ENCODE measurements at places on chromosomes 7 and 10.

DNA sequence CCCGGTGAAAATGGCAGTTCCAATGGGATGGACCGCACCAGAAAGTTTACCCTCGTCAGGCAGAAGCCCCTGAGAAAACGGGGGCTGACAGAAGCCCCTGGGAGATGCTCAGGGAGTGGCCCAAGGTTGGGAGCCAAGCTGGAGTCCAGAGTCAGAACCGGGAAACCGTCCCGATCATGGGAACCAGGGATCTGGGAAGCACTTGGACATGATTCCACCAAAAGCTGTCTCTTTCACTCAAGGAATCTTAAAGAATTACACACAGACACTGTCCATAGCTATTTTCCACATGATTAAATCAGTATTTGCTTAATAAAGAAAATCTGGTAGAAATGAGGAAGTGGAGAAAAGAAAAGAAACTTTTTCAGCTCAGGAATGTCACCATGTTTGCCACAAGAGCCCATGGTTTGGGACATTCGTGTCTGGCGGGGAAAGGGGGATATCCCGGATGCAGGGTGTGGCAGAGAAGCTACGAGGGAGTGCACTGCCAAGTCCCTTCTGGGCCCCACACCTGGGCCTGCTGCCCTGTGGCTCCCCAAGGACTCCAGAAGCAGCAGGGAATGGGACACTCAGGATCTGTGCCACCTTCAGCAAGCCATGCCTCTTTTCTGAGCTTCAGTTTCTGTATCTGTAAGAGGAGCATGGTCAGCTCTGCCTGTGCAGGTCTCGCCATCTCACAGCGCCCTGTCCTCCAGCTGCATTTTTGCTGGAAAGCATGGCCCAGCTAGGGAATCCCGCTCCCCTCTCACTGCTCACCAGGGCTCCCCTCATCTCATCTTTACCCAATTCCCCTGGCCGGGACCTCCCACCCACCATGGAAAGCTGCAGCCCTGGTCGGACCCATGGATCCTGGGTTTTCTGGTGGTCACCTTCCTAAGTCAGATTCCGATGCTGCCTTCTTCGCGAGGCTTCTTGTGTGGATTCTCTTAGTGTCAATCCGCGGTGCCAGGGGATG is 225.1 kb upstream of the GRB10 start:
- no peak for DNase-seq

DNA sequence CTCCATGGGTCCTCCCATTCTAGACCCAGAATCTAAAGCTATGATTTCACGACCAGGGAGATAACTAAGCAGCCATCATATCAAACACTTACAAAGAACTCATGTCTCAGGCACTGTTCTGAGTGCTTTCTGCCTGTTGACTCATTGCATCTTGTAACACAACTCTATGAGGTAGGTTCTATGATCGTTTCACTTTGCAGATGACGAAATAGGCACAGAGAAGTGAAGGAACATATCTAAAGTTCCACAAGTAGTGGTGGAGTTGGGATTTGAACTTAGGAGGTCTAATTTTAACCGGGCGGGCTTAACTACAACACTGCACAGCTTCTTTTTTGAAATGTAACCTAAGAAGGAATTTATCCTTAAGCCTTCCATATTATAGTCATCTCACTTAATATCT is 2.9 kb downstream of the RBP4 start:
- no peak for DNase-seq

DNA sequence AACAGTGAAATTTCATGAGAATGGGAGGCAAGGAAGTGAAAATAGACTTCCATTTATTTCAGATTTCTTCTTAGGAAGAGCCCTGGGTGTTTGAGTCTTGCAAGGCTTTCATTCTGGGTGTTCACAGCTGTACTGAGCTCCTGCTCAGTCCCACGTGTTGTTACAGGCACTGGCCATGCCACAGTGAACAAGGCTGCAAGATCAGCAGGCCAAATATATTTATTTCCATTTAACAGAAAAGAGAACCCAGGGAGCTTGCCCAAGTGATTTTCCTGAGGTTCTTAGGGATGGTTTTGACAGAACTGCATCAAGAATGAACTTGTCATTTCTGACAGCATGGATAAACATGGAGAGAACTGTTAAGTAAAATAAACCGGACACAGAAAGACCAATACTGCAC is 54.5 kb upstream of the CD36 start:
- no peak for DNase-seq

DNA sequence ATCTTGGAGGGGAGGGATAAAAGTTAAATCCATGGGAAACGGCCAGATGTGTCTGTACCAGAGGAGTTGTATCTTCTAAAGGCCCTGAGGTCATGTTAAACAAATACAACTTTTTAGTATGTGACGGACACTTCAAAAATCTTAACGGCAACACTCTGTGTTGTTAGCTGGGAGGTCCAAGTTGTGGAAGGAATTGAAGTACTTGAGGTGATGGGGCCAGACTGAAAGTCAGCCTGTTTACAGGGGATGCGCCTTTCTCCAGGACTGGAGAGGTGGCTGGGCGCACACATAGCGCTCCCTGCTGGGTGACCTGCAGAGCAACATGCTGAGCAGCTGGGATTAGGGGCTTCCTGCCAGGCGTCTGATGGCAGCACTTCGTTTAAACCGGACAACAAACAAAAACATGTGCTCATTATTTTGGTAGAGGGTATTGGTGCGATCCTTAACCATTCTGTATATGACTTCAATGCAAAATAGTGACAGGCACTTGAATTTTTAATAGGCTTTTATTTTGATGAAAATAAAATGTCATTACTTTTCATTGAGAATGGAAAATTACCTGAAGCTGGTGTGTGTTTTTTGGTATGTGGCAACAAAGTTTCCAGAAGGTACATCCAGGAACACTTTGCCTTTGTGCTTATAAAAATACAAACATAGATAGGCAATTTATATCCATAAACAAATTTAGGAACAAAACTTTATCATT is 198.2 kb downstream of the MLLT10 start:
- DNase-seq, result peak; percentile 25

GRCh38 chr10:30662814-30663213 is 33.3 kb upstream of the LYZL2 start:
- no peak for DNase-seq

GRCh38 chr7:55593515-55594318 is 21.4 kb upstream of the VOPP1 start:
- DNase-seq, result peak; percentile 52

DNA sequence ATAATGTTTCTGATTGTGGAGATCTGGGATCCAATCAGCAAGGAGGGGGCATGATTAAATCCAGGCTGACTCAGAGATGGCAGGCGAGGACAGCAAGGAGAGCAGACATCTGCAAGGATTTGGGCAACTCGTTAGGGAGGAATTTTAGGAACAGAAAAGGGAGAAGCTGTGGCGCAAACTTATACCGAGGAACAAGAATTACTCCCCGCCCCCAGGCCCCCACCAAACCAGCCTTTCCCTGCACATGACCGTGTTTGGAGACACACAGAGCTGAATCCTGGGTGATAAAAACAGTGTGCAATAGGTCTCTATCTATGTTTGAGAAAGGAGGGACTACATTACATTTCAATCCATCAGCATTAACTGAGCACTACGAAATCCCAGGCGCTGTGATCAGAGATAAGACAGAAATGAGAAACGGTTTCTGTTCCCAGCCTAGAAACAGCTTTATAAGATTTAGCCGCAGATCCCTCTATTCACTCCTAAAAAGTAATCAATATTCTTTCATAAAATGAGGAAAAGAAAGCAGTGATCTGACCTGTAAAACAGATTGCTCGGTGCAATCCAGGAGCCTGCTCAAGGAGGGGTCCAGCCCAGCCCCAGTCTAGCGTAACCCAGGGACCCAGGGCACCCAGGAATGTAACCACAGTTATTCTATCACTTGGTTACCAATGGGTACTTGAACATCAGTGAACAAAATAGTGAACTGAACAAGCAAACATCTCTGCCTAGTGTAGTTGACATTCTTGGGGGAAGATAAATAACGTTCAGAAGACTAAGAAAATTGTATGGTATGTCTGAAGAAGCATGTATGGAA is 37.2 kb upstream of the RAPGEF5 start:
- DNase-seq, result no peak

GRCh38 chr7:74371381-74372341 is 82.0 kb upstream of the GTF2IRD1 start:
- DNase-seq, result no peak

GRCh38 chr10:16779384-16779915 is 37.8 kb downstream of the RSU1 start:
- DNase-seq, result no peak

DNA sequence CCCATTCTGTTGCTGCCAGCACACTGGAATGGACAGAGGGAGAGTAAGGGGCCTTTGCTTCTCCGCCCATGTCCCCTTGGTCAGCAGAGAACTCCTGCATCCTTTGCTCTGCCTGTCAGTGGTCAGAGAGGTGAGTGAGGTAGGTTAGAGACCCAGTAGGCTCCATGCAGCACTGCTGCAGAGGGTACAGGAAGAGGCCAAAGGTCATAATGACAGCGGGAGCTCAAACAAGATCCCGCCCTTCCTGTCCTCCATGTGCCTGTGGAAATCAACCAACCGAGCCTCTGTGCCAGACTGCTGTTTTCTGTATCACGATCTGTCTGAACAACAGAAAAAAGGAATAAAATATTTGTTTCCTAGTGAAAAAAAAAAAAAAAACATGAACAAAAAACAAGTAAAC is 81.4 kb downstream of the ZNF33B start:
- no peak for DNase-seq

DNA sequence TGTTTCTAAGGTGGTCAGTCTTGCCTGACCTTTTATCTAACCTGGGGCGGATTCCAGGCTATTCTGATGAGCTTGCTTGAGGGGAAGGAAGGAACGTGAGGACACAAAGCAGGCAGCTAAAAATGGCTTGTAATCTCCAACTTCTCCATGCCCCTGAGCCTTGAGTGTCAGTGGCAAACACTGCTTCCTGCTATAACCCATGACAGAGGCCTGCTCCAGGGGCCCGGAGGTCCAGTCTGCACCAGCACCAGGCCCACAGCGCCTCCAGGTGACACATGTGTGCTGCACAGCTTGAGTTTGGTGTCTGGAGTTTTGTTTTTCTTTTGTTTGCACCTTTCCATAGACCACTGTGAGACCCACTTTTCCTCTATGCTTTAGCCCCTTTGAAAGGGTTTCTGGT is 207.9 kb downstream of the PAXIP1 start:
- no peak for DNase-seq

DNA sequence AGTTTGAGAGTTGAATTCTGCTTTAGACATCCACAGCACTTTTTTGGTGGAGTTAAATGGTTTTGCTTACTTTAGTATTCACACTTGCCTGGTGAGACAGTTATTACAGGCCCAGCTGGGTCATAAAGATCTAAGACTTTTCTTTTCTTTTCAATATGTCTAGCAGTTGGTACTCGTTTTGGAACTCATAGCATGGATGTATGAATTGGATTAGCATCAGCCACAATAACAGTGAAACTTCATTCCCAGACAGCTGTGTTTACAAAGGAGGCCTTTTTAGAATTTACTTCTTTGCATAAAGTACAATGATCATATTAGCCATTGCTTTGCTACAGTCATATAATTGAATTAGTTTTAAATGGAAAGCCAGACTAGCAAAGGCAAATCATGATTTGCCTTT is 168.4 kb upstream of the DKK1 start:
- no peak for DNase-seq

GRCh38 chr10:83953589-83953988 is 185.7 kb upstream of the GHITM start:
- no peak for DNase-seq

GRCh38 chr7:144763291-144763690 is 72.6 kb downstream of the TPK1 start:
- no peak for DNase-seq

DNA sequence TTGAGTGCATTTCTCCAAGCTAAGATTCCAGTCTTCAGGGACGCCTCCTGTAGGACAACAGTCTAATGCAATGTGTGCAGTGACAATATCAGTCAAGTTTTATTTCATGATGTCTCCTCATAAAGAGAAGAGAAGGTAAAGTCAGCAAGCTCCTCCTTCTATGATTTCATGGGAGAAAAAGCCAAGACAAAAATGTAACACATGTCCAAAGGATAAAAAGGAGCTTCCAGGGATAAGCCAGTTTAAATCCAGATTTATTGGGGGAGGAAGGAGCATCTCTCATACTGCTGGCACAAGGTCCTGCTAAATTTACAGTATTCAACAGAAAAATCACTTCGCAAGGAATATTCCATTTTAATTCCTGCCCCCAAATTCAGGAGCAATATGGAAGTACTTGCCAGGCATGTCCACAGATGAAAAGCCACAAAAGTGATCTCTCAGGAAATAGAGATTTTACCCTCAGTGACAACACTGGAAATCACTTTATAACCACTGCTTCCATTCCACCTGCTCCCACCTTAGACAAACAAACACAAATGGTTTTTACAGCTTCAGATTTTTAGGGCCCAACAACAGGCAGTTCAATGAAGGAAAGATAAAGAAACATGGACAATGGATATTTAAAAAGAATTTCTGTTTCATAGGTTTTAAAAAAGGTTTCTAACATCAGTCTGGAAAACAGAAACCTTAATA is 677.5 kb upstream of the C7orf33 start:
- DNase-seq, result no peak

DNA sequence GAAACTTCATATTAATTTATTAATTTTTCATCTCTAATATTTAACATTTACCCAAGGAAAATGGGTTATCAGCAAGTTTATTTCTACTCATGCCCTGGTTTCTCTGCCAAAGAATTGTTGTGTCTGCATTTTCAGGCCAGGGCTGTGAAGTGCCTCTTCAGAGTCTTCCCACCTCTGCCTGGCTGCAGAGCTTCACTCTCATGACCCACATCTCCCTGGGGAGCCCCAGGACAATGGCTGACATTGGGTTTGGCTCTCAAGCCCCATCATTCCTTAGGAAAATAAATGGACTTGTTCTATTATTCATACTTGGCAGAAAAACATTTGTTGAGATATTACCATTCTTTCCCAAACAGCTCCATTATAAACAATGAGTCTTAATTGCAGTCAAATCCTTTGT is 30.3 kb downstream of the CACNA2D1 start:
- no peak for DNase-seq

DNA sequence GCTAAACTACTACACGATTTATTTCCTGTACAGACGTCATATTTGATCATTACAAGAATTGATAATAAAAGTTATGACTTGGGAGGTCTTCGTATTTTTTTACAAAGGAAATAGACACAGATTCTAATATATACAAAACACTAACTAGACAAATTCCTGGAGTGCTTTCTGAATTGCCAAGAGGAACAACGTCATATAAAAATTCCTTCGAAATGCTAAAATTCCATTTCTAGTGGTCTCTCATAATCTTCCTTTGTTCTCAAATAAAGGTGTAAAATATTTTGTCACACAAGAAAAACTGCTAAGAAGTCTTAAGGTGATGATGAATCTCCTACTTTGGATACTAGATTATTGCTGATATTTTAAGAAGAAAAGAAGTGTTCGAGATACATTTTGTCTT is 85.4 kb downstream of the CDK6 start:
- DNase-seq, result no peak

GRCh38 chr7:2233926-2234325 is 1.2 kb upstream of the MAD1L1 start:
- DNase-seq, result no peak

DNA sequence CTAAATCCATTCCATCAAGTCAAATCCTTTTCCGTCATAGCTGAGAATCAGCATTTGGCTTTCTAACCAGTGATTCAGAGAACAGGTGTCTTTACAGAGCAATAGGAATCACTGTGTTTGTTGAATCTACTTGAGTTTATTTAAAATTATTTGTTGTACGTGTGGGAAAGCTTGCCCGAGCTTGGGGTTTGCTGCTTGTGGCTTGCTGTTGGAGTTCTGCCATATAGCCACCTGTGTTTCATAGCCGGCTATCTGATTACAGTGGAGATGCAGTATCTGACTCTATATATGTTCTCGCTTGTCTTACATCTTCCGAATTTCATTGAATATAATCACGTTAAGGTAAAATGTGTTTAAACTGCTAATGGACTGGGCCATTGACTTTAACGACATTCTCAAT is 274.3 kb upstream of the MKI67 start:
- no peak for DNase-seq

- no peak for DNase-seq
Measured at GRCh38 chr7:87212498-87212897, 7.0 kb downstream of the TMEM243 start.

All from CD4-positive, alpha-beta T cell treated with Interferon gamma for 1 hour (primary cell).